Activated T-helper 1 cell treated with anti-CD3 and anti-CD28 coated beads, Interleukin-2, amount 50 U/mL, for 16 hours (primary cell): ENCODE measurements at places on chromosomes 2 and 18.

DNA sequence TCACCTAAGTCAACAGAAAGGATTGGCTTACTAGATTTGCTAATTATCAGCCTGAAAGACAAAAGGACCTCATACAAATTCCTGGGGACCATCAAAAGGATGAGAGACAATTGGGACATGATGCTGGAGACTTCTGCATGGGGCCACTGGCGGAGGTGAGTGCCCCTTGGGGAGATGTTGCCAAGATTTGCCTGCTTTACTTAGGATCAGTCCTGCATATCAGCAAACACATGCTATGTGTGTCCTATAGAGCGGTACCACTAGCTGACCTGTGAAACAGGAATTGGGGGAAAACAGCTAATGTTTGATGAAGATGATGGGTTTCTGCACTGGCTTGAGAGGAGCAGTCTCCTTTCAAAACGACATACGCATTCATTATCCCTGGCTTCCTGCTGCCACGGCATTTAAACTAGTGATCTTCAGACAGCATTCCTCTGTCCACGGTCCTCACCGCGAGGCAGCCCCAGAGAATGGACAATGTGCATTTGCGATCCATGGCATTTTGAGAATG, 104.2 kb downstream of the TGIF1 start:
- no peak for DNase-seq

- DNase-seq, result no peak
These were observed 380.2 kb downstream of the TXNL1 start for GRCh38 chr18:56258178-56258577.

- no peak for DNase-seq
These were observed 23.1 kb downstream of the ST3GAL5 start for GRCh38 chr2:85865539-85866164.

GRCh38 chr2:64165706-64166105, 21.5 kb upstream of the PELI1 start:
- no peak for DNase-seq

DNA sequence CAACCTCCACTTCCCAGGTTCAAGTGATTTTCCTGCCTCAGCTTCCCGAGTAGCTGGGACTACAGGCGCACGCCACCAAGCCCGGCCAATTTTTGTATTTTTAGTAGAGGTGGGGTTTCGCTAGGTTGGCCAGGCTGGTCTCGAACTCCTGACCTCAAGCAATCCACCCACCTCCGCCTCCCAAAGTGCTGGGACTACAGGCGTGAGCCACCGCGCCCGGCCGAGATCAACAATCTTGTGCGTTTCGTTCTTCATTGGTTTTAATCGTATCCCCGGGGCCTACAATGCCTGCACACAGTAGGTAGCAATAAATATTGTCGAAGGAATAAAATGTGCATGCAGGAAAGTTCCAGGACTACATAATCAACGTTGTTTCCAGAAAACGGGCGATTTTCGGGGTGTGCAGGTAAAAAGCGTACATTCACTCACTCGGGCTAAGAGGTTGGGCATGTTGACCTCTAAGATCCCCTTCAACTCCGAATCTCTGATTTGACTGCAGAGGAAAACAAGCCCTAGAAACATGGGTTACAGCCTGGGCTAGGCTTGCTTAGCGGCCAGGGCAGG, 2.7 kb upstream of the SOS1 start:
- no peak for DNase-seq

DNA sequence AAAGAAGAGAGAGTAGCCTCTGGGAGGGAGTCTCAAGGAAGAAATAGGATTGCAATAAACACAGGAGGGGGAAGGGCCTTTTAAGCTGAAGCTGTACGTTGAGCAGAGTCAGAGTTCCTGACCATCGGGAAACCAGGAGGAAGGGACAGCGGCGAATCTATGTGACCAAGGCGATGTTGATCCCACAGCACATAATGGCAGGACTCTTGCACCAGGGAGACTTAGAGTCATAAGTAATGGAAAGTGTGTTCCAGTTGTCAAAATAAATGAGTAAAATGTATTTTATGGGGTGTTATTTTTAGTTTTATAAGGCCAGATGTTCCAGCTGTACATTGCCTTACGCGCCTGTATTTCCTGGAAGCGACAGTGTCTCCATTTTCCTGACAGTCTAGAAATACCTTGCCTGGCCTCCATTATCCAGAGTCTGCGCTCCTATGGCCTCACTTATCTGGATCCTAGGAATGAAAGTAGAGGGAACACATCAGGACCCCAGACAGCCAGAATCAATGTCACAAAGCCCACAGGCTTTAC, 152.8 kb upstream of the COPS8 start:
- DNase-seq, result no peak

DNA sequence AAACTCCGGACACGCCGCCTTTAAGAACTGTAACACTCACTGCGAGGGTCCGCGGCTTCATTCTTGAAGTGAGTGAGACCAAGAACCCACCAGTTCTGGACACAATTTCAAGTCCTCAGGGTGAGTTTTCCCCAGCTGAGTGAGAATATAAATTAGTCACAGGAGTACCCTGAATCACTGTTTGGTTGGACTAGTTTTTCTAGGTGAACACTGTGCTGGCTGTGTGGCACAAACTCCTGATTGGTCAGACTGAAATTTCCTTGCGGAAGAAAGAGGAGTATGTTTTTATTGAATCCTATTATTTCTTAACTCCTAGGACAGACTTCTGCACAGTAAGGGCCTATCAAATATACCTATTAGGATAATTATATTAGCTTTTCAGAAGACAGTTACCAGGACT, 288.1 kb upstream of the UBE2E3 start:
- no peak for DNase-seq

GRCh38 chr2:183505911-183506310, 381.7 kb downstream of the NUP35 start:
- DNase-seq, result no peak

GRCh38 chr2:130393318-130393910, 37.6 kb downstream of the PTPN18 start:
- no peak for DNase-seq

DNA sequence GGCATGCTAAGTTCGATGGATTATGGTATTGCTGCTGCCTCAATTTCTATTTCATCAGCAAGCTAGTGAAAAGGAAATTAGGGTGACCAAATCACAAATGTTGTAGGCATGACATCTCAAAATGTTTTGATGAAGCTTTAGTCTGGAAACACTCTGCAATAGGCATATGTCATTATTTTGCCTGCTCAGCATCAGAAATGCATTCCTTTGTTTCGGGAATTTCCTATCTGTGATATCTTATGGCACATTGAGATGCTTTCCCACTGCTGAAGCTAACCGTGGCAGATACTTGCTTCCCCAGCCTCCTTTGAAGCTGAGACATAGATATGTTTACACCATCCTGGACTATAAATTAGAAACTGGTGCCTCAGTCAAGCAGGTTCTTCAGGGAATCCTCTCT, 119.7 kb downstream of the CDC42EP3 start:
- no peak for DNase-seq

DNA sequence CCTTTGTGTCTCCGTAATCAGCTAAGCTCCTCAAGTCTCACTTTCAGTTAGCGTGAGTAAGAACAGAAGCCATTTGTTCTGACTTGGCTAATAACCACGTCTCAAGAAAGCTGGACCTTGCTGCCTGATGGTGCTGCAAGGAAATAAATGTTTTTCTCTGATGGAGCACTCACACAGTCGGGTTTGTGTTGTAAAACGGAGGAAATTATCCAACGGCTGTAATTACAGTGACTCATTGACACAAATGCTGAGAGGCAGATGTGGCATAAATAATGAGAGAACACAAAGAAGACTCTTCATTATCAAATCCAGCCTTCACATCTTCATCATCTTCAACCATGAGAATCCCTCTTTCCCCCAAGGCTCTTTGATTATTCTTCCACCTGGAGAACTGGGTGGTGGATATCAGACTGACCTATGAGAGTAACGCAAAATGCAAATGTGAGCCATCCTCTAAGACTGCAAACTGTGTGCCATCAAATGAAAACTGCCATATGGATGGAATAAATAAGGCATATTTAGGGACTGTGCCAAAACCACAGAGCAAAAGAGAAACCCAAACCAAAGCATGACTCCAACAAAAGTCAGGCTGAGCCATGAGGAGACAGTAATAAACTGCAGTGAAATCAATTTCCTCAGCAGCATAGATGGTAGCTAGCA, 252.6 kb downstream of the RND3 start:
- DNase-seq, result no peak

DNA sequence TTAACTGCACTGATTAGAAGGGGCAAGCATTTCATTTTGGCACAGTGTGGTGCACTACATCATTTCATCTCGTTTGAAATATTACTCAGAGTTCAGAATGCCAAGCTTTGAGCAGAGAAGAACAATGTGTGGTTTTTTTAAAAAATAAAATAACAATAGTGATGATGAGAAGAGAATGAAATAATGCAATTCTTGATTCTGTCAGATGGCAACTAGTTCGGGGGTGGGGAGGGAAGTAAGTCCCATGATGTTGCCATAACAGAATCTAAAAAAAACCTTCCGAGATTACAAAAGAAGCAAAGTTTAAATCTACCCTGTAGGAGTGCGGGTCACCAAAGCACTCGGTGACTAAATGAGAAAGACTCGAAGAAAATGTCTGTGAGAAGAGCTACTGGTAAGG, 490.4 kb downstream of the NR4A2 start:
- no peak for DNase-seq

DNA sequence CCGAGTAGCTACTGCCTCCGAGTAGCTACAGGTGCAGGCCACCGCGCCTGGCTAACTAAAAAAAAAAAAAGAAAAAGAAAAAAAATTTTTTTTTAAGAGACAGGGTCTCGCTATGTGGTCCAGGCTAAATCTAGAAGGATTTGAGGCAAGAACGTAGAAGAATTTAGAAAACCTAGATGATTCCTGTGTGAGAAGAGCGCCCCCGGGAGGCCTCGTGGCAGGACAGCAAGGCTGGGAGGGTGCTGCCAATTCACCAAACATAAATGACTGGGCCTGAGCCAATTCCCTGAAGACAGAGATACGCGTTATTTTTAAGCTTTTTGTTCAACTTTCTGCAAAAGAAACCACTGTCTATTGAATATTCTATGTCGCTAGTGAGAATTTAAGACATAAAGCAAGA, 90.1 kb upstream of the TGFA start:
- DNase-seq, result no peak

DNA sequence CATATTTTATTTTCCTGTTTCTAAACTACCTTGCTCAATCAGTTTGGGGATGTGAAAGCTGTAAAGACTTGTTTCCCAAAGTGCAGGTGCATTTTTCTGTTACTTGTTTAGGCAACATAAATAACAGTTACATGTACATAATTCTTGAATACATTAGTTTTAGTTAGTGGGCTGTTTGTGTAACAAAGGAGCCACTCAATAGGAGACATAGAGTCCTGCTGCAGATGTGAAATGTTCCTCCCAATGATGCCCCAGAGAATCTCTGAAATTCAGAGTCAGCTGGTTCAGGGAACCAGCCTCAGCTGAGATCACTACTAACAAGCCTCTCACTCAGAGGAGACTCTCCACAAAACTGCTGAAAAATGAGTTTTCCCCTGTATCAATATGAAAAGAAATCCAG, 91.5 kb upstream of the TWSG1 start:
- no peak for DNase-seq

DNA sequence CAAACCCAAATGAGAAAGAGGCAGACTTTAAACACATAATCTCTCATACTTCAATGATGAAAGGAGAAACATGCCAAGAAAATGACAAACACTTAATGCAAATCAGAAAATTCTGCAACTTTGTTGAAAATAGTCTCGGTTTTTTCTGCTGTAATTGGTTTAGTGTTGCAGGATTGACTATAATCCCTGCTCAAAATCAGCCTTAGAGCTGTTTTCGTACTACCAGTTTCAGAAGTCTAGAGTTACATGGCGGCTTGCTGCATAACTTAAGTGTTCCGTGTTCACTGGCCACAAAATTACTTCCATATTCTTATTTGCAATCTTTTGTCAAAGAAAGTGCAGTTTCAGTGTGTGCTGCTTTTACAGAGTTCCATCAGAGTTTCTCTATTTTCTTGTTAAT, 48.9 kb upstream of the ITGAV start:
- no peak for DNase-seq

- DNase-seq, result no peak
These were observed 8.7 kb upstream of the TEX44 start for GRCh38 chr2:231583982-231584381.

DNA sequence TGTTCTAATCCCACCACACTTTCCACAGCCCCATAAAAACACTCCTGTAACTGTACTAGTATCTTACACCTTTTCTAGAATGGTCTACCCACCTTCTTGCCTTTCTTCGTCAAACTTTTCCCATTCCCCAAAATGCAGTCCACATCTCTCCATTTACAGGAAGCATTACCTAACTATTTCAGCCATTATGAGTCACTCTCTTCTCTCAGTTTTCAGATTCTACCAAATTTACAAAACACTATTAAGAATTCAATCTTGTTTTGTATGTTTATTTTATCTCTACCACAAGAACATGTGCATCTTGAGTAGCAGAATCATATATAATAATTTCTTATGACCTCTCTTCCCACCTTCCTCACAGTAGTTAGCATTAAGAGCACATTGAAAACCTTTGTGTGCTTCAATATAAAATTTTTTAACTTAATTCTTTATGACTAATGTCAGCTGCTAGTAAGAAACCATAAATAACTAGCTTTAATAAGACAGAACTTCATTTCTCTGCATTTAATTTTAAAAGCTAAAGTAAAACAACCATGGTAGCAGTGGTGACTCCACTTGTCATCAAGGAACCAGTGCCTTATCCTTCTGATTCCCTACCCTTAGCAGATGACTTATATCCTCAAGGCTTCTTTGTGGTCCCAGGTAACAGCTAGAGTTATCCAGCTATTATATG, 56.6 kb upstream of the MAP2 start:
- DNase-seq, result no peak

- no peak for DNase-seq
These were observed 50.3 kb upstream of the B3GNT2 start for GRCh38 chr2:62145478-62146100.

- no peak for DNase-seq
These were observed 231.5 kb upstream of the KLHL29 start for GRCh38 chr2:23153484-23153883.
